ENCODE measurements at places on chromosomes 2 and 18. TPM values are rescaled to one million over a fixed set of nuclear protein-coding genes. Genes with fewer than 3 reads are reported as not detected.
A peak's percentile ranks its signal among the peaks of the same experiment; 100 is the strongest.

Gene ONECUT2
- polyA plus RNA-seq = 0.01 TPM

DNA sequence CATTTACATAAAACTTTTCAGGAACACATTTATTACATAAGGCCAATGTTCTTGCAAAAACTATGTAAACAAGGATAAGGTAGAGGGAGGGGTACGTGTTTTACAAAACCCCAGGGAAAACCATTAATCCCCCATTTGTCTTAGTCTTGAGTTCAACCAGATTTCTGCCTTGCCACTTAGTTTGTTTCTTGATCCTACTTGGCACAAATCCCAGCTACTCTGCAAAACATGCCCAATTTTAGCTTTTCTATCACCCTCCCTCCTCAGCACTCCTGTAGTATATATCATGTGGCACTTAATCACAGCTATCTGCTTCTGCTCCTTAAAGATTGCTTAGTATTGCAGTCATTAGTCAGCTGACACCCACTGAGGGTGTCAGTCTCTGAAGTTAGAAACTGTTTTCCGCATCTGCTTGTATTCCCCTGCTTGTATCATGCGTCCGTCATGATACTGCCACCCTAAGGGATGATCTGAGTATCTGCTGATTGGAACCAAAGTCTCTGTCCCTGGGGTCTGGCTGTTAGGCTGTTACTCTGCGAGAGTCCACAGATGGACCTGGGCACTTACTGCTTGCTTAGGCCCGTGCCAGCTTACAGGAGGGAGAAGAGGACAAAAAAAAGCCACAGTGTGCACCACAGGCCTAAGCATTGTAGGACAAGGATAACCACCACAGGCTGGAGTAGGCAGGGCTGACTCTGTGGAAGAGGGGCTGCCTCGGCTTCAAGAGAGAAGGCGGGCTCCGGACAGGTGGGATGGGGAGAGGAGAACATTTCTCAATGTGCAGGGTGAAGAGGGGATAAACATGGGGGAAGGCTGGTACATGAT lies 82.2 kb downstream of the EPAS1 start:
- peaks cover 26% of the 10 kb centered on the region for H3K36me3 ChIP-seq
- no peaks in the 10 kb centered on the region for H3K27me3 ChIP-seq
- DNase-seq = no peak
- no peak overlapping the region for H3K4me3 ChIP-seq
- no peak overlapping the region for H3K27ac ChIP-seq

Gene ZBTB7C
- not detected for polyA plus RNA-seq

- H3K4me1 ChIP-seq = peaks cover 19% of the 10 kb centered on the region
- no peak overlapping the region for H3K27ac ChIP-seq
- H3K27me3 ChIP-seq = no peaks in the 10 kb centered on the region
- no peaks in the 10 kb centered on the region for H3K36me3 ChIP-seq
These were observed 255.0 kb upstream of the EPAS1 start for GRCh38 chr2:46042207-46042637.

DNA sequence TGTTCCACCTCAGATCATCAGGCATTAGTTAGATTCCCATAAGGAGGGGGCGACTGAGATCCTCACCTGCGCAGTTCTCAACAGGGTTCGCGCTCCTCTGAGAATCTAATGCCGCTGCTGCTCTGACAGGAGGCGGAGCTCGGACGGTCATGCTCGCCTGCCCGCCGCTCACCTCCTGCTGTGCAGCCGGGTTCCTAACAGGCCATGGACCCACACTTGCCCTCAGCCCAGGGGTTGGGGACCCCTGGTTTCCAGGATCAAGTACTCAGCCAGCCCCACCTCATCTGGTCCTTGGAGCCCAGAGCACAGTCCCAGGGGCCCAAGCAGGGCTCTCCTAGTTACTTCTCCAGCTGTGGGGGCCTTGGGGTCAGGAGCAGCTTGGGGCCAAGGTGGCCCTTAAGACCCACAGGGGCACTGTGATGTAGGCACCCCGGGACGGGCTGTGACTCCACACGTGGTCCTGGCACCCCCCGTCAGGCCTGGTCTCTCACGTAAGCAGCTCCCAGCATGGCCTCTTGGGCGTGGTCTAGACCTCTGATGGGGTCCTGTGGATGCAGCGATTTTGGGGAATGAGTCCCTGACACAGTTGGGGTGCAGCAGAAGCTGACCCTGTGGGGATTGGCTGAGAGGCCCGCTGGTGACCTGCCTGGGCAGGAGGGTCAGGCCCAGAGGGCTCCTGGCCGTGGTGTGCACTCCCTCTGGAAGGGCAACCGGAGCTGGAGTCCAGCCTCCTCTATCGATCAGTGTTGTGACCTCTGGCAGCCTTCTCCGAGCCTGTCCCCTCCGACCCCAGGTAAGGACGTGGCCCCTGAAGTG lies 28.3 kb upstream of the OTOS start:
- H3K4me3 ChIP-seq = no peak overlapping the region
- H3K27me3 ChIP-seq = peaks cover 30% of the 10 kb centered on the region
- no peaks in the 10 kb centered on the region for H3K36me3 ChIP-seq
- no peak overlapping the region for H3K27ac ChIP-seq
- no peaks in the 10 kb centered on the region for H3K4me1 ChIP-seq
- no peak for DNase-seq

Gene OTOS
- not detected for polyA plus RNA-seq

DNA sequence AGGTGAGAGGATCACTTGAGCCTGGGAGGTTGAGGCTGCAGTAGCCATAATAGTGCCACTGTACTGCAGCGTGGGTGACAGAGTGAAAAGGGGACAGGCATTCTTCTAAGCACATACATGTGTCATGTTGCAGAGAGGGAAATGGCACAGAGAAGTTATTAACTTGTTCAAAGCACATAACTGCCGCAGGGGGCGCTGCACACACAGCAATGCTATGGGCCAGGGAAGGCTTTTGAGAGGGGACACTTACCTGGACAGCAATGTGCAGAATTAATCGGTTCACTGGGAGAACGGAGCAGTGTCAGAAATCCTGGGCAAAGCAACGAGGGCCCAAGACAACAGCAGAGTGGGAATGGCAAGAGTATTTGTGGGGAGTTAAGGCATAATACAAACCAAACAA lies 2.4 kb downstream of the SCYGR8 start:
- DNase-seq = peak; percentile 13
- no peak overlapping the region for H3K27ac ChIP-seq
- no peaks in the 10 kb centered on the region for H3K36me3 ChIP-seq
- H3K27me3 ChIP-seq = no peaks in the 10 kb centered on the region
- no peaks in the 10 kb centered on the region for H3K4me1 ChIP-seq

Measured in GM23248 (cell line).